ENCODE measurements at places on chromosomes 13 and 19. TPM values are rescaled to one million over a fixed set of nuclear protein-coding genes. Genes with fewer than 3 reads are reported as not detected.

The KIR2DL1 gene
- total RNA-seq = not detected

The KLK2 gene
- not detected for total RNA-seq

The IZUMO4 gene
- 8.8 TPM for total RNA-seq

The ZNF177 gene
- total RNA-seq = not detected

DNA sequence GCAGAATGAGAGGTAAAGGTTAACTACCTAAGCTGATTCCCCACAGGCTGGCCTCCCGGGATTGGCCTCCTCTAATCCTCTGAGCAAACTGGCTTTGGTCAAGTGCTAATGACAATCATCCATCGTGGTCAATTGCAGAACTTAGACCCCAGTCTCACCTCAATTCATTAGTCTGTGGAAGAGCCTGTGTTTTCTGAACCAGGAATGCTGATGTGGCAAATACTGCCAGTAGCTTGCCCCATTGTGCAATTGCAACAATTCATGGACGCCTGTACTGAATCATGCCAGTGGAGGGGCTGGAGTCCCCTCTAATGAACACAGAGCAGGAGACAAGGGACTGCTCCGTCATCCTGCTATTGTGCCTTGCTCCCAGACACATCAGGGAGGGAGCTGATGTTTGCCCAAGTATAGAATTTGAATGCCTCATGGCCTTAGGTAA is 1256.5 kb downstream of the EFNB2 start:
- DNase-seq = no peak

DNA sequence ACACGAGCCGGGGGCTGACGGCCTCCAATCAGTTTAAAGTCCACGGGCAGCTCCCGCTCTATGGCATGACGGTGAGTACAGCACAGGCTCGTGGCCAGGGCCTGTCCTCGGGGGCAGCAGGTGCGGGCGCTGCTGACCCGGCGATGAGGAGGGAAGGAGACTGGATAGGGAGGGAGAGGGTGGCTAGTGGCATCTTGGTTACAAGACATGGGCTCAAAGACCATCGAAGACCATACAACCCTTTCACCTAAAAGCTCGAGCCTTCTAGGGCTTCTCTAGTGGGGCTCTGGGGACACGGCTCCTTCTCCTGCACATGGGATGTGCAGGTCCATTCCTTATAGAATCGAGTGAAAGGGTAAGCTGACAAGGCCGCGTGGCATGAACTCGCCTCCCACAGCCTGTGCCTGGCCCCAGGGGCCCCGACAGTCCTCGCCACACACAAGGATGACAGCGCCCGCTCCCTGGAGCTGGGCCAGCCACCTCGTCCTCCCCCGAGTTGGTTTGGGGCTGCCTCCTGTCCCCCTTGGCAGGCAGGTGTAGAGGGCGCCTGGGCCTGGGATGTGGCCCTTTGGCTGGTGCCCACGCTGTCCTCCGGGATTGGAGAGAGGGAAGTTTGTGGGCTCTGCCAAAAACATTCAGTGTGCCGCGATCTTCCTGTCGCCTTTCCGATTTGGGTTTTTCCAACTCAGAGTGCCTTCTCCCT is 137.6 kb downstream of the STK24 start:
- no peak for DNase-seq

DNA sequence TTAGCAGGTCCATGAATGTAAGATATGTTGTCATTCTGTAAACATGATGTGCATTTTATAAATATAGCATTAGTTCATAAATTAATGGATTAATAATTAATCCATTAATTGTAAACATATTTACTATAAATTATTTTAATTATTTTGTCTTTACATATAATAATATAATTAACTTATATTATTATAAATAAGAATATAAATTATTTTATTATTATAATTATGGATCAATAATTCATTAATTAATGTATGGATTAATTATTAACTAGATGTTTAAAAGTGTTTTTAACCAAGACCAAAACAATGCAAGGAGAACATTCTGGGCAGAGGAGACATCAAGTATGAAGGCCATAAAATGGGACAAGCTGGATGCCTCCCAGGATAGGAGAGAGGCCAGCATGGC is 72.0 kb downstream of the RUBCNL start:
- no peak for DNase-seq

GRCh38 chr19:16077984-16078758 is 1.9 kb downstream of the TPM4 start:
- no peak for DNase-seq

- DNase-seq = no peak
These were observed 681.7 kb downstream of the PCDH17 start for GRCh38 chr13:58313219-58313618.

DNA sequence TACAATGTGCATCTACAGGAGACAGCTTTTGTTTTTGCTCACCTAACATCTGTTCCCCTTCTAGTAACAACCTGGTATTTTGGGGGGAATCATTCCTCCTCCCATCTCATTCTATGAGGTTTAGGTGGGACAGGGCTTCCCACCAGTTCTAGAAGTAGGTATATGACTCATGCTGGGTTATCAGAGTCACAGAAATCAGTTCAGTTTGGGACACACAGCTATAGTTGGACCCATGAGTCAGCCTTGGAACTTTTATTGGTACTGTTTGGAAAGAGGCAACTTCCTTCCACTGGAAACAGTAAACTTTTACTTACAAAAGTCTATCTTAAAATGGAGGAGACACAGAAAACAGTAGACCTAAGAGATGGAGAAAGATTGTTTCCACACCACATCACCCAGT is 185.5 kb downstream of the DNAJC3 start:
- DNase-seq = no peak
